ENCODE measurements at places on chromosomes 12 and 14. TPM values are rescaled to one million over a fixed set of nuclear protein-coding genes. Genes with fewer than 3 reads are reported as not detected.
A peak's percentile ranks its signal among the peaks of the same experiment; 100 is the strongest.

GRCh38 chr14:100219126-100219785, 19.7 kb upstream of the YY1 start:
- DNase-seq = no peak

Gene KRT71
- total RNA-seq = not detected

Gene AICDA
- not detected for total RNA-seq

Gene GPD1
- 0.07 TPM for total RNA-seq

DNA sequence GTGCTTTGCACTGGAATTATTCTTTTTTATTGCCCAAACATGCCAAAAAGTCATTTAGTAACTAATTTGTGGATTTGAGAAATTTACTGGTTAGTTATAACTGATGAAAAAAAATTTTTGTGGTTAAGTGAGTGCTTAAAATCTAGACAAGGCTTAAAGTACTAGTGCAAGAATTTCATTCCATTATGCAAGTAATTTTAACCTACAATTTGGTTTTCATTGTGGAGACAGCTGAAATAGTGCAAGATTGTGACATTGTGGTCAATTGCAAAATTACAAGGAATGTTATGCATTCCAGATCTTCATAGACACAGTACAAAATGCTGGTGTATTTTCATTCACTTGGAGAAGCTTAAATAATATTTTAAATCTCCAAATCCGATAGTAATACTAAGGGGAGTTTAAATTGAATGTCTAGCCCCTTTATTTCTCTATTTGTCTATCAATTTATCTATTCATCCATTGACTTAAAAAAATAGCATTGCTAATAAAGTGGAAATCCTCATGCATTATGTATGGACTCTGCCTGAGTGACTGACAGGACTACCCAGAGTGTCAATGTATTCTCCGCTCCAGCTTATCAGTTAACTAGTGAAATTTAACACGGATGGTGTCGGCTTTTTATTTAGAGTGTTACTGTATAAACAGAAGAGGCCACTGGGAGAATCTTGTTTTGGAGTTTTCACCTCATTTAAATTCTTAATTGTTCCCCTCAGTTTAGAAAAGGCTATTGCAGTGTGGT, 125.9 kb downstream of the ALX1 start:
- peak; percentile 36 for DNase-seq

- DNase-seq = no peak
Observed at GRCh38 chr14:68081489-68081888, 261.9 kb downstream of the RAD51B start.

DNA sequence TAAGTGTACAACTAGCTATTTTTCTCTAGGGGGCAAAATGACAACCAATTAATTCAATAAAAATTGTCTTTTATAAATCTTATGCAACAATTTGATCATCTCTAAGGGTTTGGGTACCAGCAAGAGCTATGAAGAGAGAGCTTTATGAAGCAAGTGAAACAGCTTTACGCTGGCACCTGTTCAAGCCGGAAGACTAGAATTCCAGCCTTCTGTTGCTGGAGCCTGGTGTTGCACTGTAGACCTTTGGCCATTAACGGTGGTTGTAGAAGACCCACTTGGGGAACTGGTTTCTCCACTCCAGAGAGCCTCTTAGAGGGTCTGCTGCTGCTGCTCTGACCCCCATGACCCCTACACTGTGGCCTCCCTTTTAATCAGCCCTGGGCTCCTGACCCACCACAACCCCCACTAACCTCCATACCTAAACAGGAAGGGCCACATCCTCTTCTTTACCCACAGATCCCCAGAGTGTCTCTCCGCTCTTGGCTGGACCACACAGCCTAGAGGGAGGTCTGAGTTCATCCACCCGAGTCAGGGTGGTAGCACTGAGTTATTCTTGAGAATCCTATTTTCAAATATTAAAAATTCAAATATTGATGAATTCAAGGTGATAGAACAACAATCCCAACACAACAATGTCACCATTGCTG, 54.6 kb upstream of the STON2 start:
- DNase-seq = no peak

Gene SPTB
- total RNA-seq = 0.36 TPM

GRCh38 chr12:95463050-95463449, 10.9 kb upstream of the METAP2 start:
- DNase-seq = no peak

- DNase-seq = no peak
Observed at GRCh38 chr14:63267171-63267570, 51.6 kb downstream of the GPHB5 start.

Gene LHX5
- total RNA-seq = not detected

- no peak for DNase-seq
Observed at GRCh38 chr12:17358835-17359234, 731.2 kb downstream of the RERGL start.

DNA sequence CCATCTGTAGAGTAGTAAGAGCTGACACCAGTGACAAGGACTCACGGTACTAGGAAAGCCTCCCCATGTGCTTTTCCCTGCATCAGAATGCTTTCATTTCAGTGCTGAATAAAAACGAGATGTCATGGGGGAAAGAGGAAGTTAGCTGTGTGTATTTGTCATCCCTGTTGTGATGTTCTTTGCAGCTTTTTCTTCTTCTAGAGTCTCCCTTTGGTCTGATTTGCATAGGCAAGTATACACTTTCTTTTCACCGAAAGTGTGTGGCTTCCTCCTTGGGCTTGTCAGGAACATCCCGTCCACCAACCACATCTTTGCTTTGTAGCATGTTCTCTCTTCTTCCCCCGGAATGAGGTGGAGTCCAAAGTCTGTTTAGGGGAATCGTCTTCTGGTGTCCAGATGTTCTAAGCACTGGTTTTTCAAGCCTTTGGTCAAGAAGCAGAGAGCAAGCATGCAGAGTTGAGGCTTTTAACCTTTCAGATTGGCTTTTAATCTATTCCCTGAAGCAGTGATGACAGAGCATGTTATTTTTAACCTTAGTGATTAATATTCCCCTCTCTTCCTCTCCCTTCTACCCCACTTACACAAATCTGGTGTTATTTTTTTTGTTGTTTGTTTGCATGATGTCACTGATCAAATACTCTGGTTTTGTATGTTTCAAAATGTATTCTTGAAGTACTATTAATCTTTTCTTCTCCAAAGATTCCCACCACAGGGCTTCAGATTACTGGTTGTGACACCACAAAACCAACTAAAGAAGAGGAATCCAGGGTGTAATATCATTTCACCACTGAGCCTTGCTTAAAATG, 163.4 kb downstream of the SAMD4A start:
- DNase-seq = no peak

- DNase-seq = no peak
Observed at GRCh38 chr12:177336-177979, 36.5 kb downstream of the SLC6A12 start.

- no peak for DNase-seq
Observed at GRCh38 chr12:6468283-6468575, 2.2 kb downstream of the VAMP1 start.

GRCh38 chr12:6069437-6070093, 54.9 kb downstream of the VWF start:
- DNase-seq = no peak

Gene CEBPE
- not detected for total RNA-seq

DNA sequence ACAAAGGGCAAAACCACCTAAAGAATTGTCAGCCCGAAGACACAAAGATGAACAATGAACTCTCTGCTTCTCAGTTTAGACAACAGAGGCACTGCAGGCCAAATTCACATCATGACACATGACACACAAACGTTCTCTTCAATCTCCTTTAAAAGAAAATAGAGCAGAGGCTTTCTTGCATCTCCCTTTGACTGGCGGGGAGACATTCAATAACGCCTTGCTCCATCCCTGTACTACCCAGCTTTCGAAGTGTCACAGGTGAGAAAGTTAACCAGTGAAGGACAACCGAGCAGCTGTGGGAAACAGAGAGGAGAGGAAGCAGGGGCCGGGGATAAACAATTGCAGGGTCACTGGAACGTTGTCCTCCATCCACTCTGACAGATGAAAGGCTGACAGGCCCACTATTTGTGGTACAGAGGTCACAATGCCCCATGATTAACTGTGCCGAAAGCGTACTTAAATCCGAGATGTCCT, 130.8 kb downstream of the PHLDA1 start:
- no peak for DNase-seq

Gene TMEM229B
- total RNA-seq = 0.14 TPM

Gene SLC4A8
- total RNA-seq = 1.1 TPM

DNA sequence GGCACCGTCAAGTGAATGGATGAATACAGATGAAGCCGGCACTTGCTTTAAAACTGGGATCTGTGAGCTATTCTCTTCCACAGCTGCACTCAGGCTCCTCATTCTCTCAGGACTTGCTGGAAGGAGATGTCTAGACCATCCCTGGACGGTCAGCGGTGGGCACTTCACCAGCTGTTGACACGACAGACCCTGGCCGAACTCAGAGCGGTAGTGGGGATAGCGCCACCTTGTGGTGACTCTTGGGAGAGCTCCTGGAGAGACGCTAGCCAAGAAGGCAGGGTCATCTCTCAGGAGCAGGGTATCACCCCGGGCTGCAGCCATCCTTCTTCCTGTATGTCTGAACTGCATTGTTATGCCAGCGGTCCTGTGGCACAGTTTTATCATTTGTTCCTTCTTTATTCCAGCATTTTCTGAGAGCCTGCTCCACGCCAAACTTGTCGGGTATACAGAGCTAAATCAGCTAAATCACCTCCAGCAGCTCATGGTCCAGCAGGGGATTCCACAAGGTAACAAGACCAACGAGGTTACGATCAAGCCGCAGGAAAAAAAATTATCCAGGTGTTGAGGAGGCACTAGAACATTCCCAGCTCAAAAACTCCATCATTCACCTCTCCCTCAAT, 10.0 kb downstream of the WNT1 start:
- DNase-seq = no peak

DNA sequence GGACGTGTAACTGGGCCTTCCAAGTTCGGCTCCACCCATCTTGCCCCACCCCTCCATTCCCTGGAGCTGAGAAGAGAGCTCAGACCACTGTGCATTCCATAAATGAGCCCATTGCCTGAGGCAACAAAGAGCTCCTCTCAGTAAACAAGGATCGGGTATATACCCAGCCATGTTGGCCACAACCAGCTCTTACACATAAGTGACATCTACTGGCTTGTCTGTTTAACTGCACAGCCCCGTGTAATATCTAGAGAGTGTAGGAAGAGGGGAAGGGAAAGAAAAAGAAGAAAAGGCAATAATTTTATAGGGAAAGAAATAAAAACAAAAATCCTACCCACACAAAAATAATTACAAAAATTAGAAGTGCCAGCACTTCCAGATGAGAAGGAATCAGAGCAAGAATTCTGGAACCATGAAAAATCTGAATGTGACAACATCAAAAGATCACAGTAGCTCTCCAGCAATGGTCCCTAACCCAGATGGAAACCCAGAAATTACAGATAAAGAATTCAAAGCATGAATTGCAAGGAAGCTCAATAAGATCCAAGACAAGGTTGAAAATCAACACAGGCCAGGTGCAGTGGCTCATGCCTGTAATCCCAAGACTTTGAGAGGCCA, 308.1 kb downstream of the RPAP3 start:
- DNase-seq = no peak

- DNase-seq = no peak
Observed at GRCh38 chr12:38162708-38163441, 153.7 kb upstream of the ALG10B start.

Gene NINJ2
- total RNA-seq = not detected

DNA sequence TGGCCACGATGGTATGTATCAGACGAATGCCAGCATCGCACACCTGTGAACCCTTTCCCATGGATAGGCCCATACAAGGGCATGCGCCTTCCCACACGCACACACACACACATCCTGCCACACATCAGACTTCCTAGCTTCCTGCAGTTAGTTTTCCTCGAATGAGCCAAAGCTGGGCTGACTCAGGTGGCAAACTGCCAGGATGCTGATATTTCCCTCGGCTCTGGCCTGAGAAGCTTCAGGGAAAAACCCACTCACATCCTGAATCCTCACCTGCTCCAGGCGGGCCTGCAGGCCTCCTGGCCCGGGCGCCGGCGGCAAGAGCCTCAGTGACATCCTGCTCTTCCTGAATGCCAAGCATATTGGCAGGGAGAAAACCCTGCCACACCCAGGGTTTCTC, 22.4 kb downstream of the CALM1 start:
- DNase-seq = peak; percentile 96

DNA sequence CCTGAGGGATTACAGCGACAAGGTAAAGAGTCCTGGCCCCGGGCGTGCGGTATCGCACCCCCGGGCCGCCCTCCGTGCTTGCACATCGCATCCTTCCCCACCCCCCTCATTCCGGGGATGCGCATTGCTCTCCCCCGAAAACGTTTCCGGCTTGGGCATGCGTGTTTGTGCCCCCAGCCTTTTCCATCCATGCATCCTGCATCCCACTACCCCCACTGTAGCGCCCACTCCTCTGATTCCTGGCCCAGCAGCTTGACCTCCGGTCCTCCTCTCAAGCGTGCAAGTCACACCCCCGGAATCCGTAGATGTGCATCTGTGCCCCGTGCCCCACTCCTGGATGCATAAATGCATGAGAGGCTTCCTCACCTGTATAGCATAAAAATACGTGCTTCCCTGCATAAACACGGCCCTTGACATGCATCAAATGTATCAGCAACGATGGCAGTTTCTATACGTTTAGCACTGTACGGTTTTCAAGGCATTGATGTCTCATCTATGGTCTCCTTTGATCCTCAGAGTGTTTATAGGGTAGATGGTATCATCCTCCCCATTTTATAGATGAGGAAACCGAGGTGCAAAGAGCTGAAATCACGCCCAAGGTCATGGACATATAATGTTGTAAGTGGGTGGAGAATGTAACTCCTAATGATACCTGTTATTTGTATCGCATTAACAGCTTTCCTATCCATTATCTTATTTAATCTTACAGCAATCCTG, 484 bp downstream of the RIC8B start:
- DNase-seq = no peak
